ENCODE measurements at places on chromosomes 5 and 9.
A peak's percentile ranks its signal among the peaks of the same experiment; 100 is the strongest.

- no peak for DNase-seq
Observed at GRCh38 chr5:225334-225733, 7.2 kb downstream of the SDHA start.

GRCh38 chr9:112380102-112380824 is at the start of gene HSDL2:
Gene HSDL2, plus strand, starts transcription at chr9:112380108. Its CDS starts 56 bp downstream, at chr9:112380164.
- peak; percentile 78 for DNase-seq

DNA sequence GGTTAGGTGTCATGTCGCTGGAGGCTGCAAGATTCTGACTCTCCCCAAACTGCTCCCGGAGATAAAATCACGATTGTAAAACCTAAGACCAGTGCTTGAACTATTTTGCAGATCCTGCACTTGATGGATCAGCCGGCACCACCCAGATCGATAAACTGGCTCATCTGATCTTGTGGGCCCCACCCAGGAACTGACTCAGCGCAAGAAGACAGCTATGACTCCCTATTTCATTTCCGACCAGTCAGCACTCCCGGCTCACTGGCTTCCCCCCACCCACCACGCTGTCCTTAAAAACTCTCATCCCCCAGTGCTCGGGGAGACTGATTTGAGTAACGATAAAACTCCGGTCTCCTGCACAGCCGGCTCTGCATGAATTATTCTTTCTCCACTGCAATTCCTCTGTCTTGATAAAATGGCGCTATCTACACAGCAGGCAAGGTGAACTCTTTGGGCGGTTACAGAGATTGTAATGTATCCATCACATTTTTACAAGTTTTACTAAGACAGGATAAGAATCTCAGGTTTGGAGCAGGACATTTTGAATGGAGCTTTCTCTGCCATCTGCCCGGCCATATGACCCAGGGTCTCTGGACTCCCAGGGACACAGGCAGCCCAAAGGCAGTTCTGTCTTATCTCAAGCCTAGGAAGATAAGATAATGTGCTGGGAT is 10.6 kb upstream of the PPP1R26 start:
- peak; percentile 72 for DNase-seq

DNA sequence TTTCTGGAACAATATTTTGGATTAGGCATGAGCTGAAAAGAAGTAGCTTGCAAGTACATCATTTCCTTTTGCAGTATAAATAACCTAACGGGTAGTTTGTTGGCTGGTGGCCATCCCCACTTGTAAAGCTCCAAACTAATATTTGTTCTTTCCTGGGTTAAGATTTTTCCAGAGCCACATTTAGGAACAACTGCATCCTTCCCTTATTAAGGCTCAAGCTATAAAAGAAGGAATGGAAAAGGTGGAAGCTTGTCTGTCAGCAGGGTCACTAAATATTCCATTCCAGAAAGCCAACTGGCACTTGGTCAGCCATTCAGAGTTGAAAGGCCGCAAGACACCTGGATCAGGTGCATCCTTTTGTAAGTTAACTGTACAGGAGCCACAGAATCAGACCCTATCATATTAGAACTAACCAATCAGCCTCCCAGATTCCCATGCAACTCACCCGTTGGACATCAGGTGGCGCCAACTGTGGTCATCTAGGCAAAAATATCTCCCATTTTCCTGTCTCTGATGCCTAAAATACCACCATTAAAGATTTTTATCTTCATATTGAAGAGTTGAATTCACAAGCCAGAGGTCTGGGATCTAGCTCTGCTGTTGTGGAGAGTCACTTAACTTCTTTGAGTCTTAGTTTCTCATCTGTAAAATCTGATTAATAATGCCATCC is 82.9 kb downstream of the PTCD2 start:
- DNase-seq: peak; percentile 27

- peak; percentile 4 for DNase-seq
Observed at GRCh38 chr5:129506086-129506485, 46.0 kb downstream of the ADAMTS19 start.

DNA sequence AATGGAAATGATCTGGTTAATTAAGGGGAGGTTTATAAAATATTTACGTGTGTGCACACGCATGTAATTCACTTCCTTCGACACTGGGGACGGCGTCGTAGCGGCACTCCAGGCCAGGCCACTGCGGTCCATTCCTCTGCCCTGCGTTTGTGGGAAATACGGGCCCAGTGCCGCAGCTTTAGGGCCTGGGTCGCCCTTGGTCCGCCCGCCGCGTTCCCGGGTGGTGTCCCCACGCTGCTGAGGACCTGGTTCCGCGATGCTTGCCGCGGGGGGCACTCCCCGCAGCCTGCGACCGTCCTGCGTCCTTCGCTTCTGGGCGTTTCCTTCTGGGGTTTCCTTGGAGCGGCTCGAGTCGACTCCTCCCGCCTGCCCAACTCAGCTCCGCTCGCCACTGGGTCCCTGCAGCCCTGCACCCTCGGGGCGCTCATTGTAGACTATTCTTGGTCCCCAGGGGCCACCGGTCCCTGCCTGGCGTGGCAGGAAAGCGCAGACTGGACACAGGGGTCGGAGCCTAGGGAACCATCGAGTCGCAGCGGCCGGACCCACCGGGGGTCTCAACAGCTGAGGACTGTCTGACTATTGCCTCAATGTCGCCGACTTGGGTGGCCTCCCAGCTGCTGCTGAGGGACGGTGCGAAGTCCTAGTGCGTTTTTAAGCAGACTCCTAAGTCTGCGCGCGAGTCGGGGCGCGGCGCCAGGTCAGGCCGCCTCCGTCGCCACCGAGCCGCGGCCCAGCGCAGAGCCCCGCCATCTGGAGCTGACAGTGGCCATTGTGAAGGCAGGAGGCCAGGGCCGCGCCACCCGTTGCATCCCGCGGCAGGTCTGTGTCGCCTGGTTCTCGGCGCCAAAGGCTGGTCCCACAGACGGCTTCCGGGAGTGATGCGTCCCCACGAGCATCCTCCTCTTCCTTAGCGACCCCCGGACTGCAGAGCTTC is 4.4 kb upstream of the IRX1 start:
- peak; percentile 54 for DNase-seq

DNA sequence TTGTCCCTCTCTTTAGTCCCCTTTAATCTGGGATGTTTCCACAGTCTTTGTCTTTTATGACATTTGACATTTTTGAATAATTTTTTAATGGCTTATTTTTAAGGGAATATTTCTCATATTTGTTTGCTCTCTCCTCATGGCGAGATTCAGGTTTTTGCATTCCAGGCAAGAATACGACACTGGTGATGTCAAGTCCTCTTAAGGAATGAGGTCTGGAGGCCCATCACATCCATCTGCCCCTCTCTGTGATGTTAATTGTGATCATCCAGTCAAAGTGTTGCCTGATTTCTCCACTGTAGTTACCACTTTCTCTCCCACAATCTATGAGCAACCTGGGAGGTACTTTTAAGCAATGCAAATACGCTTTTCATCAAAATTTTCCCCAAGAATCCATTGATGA is 193.2 kb downstream of the MAST4 start:
- DNase-seq: no peak

DNA sequence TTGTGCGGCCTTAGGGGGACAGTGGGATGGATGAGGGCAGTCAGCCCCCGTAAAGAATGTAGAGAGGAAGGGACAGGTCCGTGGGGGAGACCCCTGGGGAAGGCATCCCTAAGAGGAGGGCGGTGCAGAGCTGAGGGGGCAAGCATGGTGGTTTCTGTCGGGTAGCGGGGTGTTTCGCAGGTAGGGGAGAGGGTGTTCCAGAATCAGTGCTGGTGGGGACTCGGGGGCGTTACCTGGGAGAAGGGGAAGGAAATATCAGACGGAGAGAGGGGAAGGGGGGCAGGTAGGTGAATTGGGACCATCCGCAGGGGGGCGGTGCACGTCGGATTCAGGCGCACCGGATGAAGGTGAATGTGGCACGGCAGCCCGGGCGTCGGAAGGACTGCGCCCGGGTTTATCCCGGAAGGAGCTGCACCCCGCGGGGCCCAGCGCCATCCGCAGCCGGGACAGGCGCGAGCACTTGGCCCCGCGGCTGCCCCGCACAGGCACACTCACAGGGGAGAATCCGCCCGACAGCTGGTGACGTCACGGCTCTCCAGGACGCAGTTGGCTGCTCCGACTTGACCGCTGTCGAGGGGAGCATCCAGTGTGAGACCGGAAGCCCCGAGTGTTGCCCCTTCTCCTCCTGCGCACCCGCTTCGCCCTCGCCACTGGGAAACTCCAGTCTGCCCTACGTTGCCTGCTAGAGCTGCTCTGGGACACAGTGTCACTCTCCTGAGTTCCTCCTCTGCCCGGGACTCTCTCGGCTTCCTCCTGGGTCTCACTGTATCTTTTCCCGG is 1.3 kb downstream of the CD72 start:
- DNase-seq: peak; percentile 79

DNA sequence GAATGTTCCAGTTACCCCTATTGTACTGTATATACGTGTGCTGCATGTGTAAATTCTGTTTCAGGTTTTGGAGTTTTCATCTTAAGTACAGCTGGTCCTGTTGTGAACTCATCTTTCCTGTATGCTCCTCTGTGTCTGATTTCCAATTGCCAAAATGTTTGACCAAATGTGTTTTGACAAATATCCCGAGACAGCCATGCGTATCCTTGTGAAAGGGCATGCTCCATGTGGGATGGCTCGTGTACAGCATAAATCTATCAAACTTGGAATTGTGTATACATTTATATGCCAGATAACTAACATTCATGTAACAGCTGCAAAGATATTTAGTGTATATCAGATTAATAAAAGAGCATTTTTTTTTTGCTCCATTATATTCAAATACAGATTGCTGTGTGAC is 69.5 kb upstream of the IQGAP2 start:
- DNase-seq: no peak

- DNase-seq: no peak
Observed at GRCh38 chr5:102211165-102211564, 84.9 kb downstream of the SLCO4C1 start.

DNA sequence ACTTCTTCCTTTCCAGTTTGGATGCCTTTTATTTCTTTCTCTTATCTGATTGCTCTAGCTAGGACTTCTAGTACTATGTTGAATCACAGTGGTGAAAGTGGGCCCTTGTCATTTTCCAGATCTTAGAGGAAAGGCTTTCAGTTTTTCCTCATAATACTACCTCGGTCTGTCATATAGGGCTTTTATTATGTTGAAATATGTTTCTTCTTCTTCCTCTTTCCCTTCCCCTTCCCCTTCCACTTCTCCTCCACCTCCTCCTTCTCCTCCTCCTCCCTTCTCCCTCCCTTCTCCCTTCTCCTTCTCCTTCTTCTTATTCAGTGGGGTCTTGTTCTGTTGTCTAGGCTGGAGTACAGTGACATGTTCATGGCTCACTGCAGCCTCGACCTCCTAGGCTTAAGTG is 9.2 kb upstream of the TERT start:
- DNase-seq: no peak

DNA sequence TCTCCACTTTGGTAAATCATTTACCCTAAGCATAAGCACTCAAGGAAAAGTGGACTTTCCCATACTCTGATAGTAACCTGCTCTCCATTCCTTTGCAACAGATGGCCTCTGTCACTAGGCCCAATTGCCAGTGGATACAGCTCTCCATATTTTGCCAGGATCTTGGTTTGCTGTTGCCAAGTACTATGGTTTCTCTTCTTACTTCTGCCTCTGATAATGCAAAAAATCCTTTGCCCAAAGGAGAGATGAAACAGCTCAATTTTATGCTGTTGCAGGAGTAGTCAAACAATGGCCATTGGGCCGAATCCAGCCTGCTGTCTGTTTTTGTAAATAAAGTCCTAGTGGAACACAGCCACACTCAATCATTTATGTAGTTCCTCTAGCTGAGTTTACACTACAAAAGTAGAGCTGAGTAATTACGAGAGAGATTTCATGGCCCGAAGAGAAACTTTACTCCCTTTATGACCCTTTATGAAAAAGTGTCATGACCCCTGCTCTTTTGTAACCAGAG is 92.5 kb downstream of the HTR4 start:
- no peak for DNase-seq

GRCh38 chr9:23723672-23724071 is 102.4 kb downstream of the ELAVL2 start:
- no peak for DNase-seq

DNA sequence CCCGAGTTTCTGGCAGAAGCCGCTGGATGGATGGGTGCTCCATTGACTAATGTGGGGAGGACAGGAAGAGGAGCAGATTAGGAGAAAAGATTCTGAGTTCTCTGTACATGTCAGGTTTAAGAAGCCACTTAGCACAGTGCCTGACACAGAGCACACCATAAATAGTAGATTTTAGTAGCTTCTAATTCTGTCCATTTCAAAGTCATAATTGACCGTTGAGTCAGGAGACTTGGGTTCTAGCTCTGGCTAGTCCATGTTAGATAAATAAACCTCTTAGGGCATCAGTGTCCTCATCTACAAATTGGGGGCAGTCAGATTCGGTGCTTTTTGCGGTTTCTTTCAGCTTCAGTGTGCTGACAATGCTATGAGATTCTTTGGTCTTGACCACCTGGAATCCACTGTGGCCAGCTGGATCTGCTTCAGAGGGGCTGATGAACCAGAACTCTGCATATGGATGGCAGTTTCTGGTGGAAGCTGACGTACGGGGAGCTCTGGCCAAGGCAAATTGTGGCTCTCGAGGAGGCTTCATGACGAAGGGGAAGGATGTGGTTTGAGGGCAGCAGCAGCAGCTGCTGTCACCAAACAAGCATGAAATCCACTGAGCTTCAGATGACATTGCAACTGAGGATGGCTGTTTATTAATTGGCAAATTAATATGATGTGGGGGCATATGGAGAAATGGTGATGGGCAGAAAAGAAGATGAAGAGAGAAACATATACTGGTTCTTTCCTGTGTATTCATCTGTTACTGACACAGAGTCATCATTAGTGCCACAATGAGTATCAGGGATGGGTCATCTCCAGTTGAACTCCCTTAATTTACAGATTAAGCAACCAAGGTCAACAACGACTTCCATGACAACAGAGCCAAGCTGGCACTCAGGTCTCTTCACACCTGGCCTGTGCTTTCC is 134.4 kb downstream of the AOPEP start:
- peak; percentile 52 for DNase-seq

GRCh38 chr5:160269017-160269416 is 39.7 kb downstream of the FABP6 start:
- DNase-seq: peak; percentile 57

- DNase-seq: peak; percentile 78
Observed at GRCh38 chr5:39570403-39571027, 145.7 kb upstream of the DAB2 start.

DNA sequence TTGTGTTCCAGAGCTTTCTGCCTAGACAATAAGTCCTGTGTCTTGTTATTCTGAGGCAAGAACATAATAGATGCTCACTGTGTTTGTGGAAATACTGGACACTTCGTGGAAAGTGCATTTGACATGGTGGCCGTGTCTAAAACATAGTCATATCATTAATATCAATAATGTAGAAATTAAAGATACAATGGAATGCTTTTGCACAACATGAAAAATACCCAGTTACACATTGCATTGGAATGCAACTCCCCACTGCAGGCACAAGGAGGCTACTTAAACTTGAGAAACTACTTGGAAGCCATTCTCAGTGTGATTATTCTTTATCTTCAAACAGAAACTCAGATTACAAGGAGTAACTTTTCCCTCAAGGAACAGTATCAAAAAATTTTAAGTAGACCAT is 145.3 kb upstream of the ZNF462 start:
- peak; percentile 58 for DNase-seq

GRCh38 chr5:123155446-123155960 is 66.5 kb downstream of the PRDM6 start:
- DNase-seq: no peak

GRCh38 chr9:15180124-15180523 is 126.9 kb downstream of the TTC39B start:
- no peak for DNase-seq

- DNase-seq: peak; percentile 70
Observed at GRCh38 chr5:152505442-152506042, 100.5 kb upstream of the NMUR2 start.

- DNase-seq: no peak
Observed at GRCh38 chr9:38747067-38747466, 27.1 kb upstream of the FAM240B start.
